Stimulated activated CD4-positive, alpha-beta T cell treated with anti-CD3 and anti-CD28 coated beads, Interleukin-1b, Interleukin-23, amount 100 ng/mL, for 1 hour (primary cell): ENCODE measurements at places on chromosomes 11 and 22.
A peak's percentile ranks its signal among the peaks of the same experiment; 100 is the strongest.

DNA sequence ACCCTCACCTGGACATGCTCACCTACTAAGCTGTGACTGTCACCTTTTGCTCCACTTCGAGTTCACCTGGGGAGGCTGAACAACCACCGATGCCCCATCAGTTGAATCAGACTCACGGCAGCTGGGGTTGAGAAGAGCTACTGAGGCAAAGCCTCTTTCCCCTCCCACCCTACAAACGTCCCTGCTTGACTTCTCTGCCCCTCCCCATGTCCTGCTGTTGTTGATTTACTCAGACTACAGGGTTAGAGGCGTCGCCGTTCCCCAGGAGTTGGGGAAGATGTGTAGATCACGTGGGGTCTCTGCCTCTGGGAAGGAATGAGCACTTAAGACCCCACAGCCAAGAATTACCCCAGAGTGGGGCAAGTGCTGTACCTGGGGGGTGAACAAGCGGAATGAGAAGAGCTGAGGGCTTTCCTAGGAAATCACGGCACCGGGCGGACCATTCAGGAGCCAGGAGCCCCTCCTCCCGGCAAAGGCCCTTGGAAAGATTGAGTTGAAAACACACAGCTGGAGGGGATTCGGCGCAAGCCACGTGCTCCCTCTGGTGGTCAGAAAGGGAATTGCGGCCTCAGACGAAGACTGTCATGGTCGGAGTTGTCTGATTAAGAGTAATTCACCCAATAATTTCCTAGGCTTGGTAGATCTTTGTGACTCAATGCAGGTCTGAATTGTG lies 7.0 kb downstream of the FXYD2 start:
- peak; percentile 75 for DNase-seq

DNA sequence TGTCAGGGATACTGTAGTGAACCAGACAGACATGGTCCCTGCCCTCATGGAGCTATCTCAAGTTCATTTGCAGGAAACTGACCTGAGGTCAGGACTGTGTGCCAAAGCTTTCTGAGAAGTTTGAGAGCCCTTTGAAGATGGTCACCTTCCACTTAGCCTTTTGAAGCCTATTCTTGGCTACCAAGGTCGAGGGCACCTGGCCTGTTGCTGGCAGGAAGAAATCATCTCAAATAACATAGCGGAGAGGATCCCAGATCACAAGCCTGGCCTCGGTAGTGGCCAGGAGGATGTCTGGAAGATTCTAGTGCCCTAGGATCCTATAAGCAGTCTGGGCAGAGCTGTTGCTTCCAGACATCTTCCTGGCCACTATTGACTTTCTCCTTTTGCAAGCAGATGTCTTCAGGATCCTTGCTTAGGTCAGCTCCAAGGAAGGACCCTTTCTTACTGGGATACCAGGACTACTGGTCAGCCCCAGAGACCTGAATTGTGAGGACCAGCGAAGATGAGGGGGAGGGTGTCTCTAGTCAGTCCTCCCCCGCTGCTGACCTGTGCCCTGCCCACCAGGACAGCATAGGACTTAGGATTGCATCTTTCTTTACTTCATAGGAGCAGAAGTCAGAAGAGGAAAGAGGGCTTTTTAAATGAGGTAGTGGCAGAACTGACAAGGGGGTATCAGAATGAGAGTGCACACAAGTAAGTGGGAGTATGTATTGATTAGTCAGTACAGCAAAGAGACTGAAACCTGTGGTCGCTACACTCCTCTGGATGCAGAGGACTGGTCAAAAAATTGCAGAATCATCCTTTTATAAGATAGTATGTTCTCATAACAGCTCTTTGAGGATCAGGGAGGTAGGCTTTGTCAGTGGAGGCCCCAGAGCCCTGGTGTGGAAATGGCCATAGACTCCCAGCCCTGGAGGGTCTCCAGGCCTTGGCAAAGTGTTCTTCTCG lies 94.8 kb downstream of the TEAD1 start:
- DNase-seq: no peak

GRCh38 chr11:113528982-113529381 lies 53.8 kb upstream of the DRD2 start:
- DNase-seq: no peak

DNA sequence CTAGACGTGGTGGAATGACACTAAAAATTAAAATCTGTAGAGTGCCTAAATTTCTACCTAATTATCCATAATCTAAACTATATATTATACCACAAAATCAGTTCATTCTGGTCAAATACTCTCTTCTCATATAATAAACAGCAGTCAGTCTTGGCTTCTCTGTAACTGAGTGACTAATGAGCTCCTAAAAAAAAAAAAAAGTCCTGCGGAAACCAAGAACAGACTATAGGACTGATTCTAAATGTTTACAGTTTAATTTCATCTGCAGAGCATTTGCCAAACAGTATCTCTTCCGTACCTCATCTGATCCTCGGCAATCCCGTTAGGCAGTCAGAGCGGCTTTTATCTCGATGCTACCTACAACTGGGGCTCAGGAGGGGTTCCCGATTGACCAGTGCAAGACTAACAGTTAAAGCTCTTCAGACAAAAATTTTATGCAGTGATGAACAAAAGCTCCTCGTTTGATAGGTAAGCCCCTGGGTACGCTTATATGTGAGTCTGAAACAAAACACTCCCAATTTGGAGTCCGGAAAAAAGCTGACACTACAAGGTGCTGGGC lies 686 bp downstream of the KIF18A start:
- no peak for DNase-seq

DNA sequence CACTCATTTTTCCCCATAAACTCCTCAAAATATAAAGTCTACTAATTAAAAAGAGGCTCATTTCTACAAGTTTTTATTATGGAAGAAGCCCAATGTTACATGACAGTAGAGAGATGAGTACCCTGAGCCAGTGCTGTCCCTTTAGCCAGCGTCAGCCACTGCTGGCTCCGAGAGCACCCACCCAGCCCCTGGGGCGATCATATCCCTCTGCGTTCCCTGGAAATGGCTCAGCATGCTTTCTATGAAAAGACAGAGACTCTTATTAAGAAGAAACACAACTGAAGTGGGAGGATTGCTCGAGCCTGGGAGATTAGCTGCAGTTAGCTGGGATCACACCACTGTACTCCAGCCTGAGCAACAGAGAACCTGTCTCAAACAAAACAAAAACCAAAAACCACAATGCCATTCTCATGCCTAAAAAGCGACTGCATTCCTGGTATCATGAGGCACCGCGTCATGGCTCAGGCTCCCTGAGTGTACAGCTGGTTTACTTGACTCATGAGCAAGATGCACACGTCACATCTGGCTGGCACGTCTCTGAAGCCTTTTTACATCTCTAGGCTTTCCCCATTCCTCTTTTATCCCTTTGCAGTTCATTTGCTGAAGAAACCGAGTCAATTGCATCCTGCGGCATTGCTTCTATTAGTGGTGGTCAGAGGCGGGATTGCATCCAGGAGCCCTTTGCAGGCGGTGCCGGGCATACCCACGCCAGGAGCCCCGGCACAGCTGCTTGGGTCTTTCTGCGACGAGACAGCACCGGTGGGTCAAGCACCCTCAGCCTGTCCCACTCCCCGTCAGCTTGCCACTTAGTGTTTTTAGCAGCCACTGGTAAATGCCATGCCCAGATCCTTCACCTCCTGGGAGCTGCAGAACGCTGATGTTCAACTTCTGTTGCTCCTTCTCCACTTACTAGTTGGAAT lies 119.9 kb downstream of the CTTN start:
- DNase-seq: no peak

DNA sequence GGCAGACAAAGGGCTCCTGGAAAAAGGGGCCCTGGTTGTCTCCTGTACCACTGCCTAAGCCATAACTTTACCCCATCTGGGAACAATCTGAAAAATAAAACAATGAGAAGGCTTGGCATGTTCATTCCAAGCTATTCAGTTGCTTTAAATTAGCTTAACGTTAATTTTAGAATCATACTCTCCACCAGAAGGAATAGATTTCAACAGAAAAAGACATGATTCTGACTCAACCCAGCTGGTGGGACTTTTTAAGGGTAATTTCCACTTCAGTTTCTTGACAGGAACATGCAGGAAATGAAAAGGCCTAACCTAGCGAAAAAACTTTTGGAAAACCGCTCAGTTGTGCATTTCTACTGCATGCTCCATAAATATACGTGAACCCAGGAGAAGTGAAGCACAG lies 7.9 kb downstream of the SF3A1 start:
- no peak for DNase-seq

- DNase-seq: no peak
These were observed 5.8 kb upstream of the BUD13 start for GRCh38 chr11:116778556-116778955.

- DNase-seq: no peak
These were observed 113.6 kb downstream of the KCNQ1 start for GRCh38 chr11:2558397-2558796.

DNA sequence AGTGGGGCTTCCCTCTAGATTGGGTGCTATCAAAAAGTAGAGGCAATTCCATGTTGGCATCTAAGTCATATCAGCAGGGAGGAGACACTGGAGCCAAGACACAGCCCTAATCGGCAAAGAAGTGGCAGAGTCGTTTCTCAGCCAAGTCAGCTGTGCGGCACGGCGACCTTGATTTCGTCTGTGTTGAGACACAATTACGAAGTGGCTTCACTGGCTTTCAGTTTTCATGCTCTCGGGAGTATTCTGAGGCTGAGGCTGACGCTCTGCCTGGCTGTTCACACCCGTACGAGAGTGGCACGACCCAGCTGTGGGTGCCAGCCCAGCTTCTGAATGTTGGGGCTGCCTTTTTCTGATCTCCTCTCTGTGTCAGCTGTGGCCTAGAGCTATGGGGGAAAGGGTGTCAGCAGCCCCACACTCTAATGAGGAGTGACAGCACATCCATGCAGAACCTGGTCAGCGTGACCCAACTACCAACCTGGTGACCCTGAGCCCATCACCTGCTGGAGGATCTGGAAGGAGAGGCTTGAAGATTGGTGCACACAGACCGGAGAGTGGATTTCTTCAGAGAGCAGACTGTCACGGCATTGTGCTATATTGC lies 105.7 kb upstream of the TMEM45B start:
- DNase-seq: no peak

- no peak for DNase-seq
These were observed 15.9 kb upstream of the CDC42EP2 start for GRCh38 chr11:65298655-65299179.

- no peak for DNase-seq
These were observed 120.6 kb downstream of the MICAL3 start for GRCh38 chr22:17903564-17904295.

DNA sequence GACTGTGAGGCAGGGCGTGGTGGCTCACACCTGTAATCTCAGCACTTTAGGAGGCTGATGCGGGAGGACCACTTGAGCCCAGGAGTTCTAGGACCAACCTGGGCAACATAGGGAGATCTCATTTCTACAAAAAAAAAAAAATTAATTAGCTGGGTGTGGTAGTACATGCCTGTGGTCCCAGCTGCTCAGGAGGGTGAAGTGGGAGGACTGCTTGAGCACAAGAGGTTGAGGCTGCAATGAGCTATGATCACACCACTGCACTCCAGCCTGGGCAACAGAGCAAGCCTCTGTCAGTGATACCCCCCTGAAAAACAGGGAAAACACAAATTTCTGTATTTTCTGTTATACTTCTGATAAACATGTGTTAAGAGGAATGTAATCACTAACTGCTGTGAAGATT lies 57.8 kb upstream of the ARHGAP32 start:
- DNase-seq: no peak

DNA sequence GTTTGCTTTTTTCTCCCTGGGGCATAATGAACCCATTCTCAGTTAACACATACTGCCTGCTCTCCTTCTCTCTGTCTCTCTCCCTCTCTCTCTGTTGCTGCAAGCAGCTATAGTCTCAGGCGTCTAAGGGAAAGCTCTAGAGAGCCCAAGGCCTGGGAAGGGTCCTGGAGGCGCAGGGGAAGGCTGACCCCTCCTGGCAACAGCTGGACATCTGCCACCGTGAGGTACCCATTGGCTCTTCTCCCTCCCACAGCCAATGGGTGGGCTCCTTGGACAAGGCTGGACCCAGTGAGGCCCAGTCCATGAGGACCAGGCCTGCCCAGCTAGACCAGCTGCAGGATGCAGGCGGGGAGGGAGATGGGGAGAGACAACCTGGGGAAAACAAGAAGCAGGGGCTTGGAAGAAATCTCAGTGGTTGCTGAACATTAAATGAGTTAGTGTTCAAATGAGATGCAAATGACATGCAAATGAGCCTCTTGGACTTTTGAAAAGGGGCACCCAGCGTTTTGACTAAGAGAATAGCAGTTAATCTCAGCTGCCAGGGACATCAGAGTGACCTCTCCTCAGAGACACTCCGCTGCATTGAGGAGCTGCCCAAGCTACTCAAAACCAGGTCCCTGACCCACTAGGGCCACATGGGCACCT lies 349.7 kb downstream of the BUD13 start:
- no peak for DNase-seq

DNA sequence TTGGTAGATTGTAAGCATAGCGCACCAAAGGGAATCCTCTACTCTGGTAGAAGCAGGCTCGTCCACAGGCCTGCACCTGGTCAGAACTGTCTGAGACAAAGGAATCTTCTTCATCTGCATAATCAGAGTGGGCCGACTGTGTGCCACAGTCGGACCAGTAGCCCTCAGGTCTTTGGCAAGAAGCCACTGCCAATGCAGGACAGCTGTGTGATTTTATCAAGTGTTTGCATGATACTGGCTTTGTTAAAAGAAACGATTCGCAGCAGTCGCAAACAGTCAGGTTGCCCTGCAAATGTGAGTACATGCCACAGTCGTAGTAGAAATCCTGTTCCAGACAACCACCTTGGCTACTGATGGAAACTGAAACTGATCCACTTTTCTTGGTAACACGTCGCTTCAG lies 4.9 kb upstream of the CCDC34 start:
- no peak for DNase-seq

- DNase-seq: peak; percentile 37
These were observed 109.8 kb downstream of the BCR start for GRCh38 chr22:23289851-23290724.

GRCh38 chr11:69000831-69001242 lies 12.2 kb downstream of the MRGPRF start:
- no peak for DNase-seq

DNA sequence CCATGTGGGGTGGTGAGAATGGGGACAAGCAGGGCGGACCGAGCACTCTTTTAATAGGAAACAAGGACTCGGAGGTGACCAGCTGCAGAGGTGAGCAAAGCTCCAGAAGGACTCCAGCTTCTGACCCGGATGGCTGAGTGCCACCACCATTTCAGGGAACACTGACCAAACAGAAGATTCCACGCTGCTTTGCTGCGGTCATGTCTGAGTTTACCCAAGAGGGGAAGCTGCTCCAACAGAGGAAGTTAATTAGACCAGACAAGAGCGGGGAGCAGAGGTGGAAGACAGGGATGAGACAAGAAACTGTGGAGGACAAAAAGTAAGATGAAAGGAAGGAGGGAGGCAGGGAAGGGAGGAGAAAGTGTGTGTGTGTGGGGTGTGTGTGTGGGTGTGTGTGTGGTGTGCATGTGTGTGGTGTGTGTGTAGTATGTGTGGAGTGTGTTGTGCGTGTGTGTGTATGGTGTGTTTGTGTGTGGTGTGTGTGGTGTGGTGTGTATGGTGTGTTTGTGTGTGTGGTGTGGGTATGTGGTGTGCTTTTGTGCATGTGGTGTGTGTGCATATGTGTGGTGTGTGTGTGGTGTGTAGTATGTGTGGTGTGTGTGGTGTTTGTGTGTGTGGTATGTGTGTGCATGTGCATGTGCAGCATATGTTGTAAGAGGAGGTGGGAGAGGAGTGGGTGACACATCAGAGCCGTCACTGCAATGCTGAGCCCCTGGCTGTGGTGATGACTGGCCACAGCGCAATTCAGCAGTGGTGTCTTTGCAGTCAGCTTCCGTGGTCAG lies 82.2 kb upstream of the AKIP1 start:
- DNase-seq: no peak
